CD4-positive, alpha-beta T cell treated with Interleukin-1 beta for 1 hour (primary cell): ENCODE measurements at places on chromosomes 12 and 14.

DNA sequence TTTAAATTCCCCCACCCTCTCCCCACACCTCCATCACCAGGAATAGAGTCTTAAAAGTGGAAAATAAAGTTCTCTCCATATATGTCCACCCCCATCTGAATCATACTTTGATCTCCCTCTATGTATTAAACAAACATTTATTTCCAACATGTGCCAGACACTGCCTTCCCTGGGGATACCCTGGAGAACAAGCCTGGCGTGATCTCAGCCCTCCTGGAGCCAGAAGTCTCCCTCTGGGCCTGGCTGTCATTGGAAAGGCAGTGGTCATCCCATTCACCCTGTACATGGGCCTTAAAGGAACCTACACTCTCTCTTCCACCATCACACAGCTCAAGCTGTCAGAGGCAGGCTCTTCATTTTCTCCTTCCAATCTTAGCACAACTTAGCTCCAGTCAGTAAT, 143.6 kb downstream of the EMP1 start:
- no peak for DNase-seq

- no peak for DNase-seq
Measured at GRCh38 chr12:105001476-105001875, 15.4 kb downstream of the NOPCHAP1 start.

DNA sequence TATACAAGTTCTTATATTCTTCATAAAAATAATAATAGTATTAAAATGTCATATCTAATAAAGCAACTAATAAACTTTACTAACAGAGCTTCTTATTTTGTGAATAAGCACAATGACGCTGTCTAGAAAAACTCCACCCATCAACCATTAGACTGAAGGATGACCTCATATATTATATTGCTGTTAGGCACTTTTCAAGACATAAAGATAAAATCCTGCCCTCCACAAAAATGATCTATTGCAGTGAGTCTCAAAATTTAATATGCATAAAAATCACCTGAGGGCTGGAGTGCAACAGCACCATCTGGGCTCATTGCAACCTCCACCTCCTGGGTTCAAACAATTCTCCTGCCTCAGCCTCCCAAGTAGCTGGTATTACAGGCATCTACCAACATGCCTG, 20.1 kb downstream of the TM7SF3 start:
- no peak for DNase-seq

- DNase-seq = no peak
Measured at GRCh38 chr14:24607635-24608514, 1.6 kb downstream of the GZMH start.

GRCh38 chr14:34951286-34951685, 31.5 kb upstream of the SRP54 start:
- no peak for DNase-seq

- DNase-seq = no peak
Measured at GRCh38 chr12:125203145-125203765, 138.0 kb downstream of the AACS start.

DNA sequence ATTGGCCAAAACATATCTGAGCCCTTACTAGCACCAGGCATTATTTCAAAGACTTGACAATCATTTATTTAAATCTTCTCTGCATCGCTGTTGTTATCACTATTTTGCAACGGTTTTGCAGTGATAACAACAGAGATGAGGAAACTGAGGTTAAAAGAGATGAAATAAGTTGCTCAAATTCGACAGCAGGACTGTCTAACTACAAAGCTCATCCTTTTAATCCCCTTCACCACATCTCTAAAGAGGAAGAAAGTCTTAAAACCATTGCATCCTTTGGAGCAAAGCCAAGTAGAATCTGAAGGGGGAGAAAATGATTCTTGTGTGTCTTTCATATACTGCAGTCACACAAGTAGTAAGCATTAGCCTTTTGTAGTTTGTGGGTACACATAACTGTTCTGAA, 14.8 kb upstream of the ETNK1 start:
- no peak for DNase-seq

DNA sequence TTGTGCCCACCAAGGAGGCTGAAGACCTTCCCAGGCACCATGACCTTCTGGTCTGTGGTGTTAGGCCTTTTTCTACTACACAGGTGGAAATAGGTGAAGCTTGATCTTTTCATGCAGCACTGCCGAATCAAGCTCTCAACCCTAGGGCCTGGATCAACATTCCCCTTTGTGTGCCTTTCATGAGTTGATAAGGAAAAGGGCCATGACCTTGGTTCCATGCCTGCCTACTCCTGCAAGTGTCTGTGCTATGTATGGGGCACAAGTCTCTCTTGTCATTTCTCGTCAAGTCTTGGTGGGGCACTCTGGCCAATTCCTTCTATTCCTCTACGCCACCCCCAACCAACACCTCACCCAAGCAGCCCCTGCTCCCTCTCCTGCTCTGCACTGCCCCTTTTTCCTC, 154.5 kb downstream of the SLC8A3 start:
- DNase-seq = no peak

- no peak for DNase-seq
Measured at GRCh38 chr14:50312734-50313054, 570 bp downstream of the DMAC2L start.

DNA sequence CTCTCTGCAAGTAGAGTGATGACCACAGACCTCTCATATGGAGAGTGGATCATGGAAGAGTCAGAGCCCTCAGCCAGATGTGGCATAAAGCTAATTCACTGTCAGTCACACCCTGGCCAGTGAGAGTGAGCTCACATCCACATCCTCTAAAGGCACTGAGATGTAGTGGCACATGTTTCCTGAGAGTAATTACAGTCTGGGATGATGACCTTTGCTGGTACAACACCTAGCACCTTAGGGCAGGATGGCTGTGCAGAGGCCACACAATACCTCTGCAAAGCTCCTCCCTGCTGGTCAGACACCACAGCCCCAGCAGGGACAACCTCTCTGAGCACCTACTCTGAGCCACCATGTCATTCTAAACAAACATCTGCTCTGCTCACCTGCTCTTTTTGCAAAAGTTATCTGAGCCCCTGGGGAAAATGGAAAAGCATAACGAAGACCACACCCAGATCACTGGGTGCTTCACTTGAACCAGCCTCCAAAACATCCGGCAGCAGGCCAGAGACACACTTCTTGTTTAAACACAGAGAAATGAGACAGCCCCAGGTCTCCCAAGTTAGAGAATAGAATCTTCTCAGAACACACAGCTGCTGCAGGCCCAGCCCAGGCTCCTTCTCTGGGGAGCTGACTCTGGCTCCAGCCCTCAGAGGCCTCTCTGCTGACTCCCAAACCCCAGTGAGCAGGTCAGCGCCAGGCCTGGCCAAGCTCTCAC, 30.3 kb downstream of the PITPNM2 start:
- DNase-seq = peak; percentile 26

DNA sequence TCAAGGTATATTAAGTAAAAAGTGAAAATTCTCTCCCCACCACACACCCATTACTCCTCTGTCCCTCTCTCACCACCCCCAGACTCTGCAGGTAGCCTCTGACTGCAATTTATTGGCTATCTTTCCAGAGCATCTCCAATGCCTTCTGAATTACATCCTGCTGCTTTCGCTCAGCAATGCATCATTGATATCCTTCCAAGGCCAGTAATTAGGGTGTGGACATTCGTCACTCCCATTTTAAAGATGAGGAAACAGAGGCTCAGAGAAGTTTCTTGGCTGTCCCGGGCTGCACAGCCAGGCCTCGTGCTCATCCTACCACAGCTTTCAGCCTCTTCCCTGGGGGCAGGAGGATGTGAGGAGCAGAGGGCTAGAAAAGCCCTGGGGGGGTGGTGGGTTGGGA, 23.6 kb upstream of the PGF start:
- DNase-seq = no peak

- no peak for DNase-seq
Measured at GRCh38 chr12:29245246-29245645, 96.2 kb downstream of the FAR2 start.

- DNase-seq = no peak
Measured at GRCh38 chr12:57553343-57554202, 3.7 kb downstream of the KIF5A start.

GRCh38 chr14:92560106-92560865, 46.7 kb downstream of the RIN3 start:
- DNase-seq = peak; percentile 58

DNA sequence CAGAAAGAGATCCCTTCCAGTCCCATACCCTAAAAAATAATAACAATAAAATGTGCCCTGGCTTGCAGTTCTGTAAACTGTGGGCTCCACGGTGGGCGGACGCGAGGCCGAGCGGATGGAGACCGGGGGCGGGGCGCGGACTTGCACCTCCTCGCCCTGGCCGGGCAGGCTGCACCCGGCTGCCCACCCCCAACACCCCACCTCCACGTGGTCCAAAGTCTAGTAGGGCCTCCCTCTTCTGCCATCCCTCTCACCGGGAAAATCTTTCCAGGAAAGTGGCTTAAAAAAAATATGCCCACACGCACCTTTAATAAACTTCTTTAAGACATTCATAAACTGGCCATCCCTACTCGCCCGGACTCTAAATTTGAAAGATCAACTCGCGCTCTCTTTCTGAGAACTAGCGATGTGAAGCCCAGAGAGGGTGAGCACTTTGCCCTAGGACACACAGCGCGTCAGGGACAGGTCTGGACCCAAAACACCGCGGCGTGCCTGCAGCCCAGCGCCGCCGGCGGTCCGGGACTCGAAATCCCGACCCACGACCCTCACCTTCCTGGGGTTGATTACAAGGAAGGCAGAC, 1.9 kb upstream of the BCL11B start:
- peak; percentile 19 for DNase-seq

DNA sequence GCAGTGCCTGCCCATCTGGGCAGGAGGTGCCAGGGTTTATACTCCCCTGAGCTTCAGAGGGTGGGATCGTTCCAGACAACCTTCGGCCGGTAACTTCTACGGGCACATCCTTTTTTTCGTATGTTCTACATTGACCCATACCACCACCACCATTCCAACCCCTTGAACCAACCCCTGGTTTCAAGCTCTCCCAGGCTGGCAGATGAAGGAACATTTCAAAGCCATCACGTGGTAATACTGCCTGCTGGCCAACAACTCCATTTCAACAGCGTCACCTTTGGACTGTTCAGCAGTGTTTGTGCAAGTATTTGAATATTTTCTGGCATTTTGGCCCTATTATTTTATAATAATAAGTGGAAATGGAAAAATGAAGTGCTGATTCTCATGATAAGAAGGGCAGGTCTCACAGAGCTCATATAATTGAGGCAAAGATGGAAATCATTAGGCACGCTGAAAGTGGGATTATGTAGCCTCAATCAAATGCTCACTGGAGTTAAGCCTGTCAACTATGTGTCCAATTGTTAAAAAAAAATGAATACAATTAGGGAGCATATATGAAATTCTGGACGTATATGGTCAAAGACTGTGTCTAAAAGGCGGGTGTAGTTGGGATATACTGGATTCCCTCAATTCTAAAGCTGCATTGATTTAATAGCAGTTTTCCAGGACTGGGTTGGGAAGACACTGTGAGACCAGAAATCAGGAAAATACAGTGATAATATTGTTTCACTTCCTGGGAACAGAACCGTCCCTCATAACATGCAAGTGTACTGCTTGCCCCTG, 162.1 kb downstream of the ZFP36L1 start:
- DNase-seq = no peak

- DNase-seq = no peak
Measured at GRCh38 chr12:24705741-24706358, 243.1 kb downstream of the BCAT1 start.

- no peak for DNase-seq
Measured at GRCh38 chr12:108368089-108368488, 29.0 kb upstream of the CMKLR1 start.

DNA sequence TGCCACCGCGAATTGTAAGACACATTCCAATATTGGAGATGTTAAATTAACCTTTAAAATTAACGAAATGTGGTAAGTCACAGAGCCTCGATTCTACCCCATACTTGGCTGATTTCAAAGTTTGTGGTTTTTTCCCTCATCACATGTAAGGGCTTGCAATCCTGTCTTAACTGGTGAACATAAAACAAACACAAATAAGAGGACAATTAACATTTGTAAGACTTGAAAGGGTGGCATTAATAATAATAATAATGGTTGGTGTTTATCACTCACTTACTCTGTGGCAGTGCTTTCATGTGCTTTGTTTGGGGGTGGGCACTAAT, 26.6 kb downstream of the PPFIBP1 start:
- DNase-seq = no peak

GRCh38 chr12:119178544-119179334, at the start of gene HSPB8:
TSS of gene HSPB8 (plus strand) at chr12:119178931. CDS start at chr12:119179313, 382 bp downstream.
- no peak for DNase-seq

GRCh38 chr12:66662729-66663128, 16.1 kb downstream of the GRIP1 start:
- no peak for DNase-seq

- DNase-seq = no peak
Measured at GRCh38 chr12:75917083-75917482, 114.5 kb downstream of the PHLDA1 start.

DNA sequence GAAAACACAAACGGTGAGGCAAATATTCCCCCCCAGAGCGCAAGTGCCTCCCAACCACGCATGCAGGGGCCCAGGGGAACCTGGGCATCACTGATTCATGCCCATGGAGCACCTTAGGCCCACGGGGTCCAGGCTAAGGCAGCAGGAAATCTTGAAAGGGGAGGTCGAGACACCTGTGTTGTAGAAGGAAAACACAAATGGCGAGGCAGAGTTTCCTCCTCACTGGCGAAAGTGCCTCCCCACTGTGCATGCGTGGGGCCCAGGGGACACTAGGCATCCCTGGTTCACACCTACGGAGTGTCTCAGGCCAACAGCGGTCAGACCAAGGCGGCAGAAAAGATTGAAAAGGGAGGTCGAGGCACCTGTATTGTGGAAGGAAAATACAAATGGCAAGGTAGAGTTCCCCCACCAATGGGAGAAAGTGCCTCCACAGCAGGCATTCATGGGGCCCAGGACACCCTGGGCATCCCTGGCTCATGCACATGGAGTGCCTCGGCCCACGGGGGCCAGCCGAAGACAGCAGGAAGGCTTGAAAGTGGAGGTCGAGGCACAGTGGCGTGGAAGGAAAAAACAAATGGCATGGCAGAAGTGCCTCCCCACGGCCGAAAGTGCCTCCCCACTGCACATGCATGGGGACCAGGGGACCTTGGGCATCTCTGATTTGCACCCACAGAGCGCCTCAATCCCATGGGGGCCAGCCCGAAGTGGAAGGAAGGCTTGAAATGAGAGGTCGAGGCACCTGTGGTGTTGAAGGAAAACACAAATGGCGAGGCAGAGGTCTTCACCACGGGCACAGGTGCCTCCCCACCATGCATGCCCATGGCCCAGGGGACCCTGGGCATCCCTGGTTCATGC, 368.8 kb downstream of the ALG10 start:
- peak; percentile 0 for DNase-seq

DNA sequence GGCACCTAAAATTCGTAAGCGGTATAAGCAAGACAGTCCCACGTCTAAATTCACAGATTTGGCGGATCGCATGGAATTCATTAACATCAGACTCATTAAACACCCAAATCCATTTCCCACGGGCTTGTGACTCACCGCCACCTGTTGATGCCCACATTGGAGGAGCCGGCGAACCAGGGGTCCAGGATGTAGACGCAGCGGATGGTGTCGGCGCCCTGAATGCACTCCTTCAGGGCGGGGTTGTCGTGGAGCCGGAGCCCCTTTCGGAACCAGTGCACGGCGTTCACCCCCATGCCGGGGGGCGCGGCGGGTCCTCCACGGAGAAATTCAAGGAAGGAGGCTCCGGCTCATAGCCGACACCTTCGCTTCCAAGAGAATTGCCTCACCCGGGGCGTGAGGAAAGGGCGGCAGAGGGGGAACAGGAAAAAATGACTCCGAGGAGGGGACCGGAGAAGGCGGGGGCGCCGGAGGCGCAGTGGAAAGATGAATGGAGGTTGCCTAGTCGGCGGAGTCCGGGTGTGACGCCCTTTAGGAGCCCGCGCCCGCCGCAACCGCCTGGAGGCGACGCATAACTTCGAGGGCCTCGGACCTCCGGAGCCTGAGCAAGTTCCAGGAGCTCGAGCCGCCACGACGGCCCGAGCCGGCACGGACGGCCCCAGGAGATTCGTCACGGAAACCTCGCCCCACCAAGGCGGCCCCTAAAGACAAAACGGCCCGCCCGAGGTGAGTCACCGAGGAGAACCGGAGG, 506 bp downstream of the CRY1 start:
- DNase-seq = peak; percentile 62
